Brain (organoid and tissue), 16 donors: ENCODE measurements at places on chromosomes 12 and 14.

- peak; percentile 80 for DNase-seq
Observed at GRCh38 chr14:21070083-21070609, at the start of gene ARHGEF40. Gene ARHGEF40, plus strand, starts transcription at chr14:21070304. Its CDS starts 93 bp downstream, at chr14:21070397.

GRCh38 chr14:52399921-52400595 lies 85.9 kb downstream of the PTGER2 start:
- DNase-seq, result no peak

- DNase-seq, result peak; percentile 18
Observed at GRCh38 chr12:80356097-80356496, 87.9 kb upstream of the PTPRQ start.

GRCh38 chr12:102026728-102027127 lies 35.1 kb downstream of the WASHC3 start:
- no peak for DNase-seq

DNA sequence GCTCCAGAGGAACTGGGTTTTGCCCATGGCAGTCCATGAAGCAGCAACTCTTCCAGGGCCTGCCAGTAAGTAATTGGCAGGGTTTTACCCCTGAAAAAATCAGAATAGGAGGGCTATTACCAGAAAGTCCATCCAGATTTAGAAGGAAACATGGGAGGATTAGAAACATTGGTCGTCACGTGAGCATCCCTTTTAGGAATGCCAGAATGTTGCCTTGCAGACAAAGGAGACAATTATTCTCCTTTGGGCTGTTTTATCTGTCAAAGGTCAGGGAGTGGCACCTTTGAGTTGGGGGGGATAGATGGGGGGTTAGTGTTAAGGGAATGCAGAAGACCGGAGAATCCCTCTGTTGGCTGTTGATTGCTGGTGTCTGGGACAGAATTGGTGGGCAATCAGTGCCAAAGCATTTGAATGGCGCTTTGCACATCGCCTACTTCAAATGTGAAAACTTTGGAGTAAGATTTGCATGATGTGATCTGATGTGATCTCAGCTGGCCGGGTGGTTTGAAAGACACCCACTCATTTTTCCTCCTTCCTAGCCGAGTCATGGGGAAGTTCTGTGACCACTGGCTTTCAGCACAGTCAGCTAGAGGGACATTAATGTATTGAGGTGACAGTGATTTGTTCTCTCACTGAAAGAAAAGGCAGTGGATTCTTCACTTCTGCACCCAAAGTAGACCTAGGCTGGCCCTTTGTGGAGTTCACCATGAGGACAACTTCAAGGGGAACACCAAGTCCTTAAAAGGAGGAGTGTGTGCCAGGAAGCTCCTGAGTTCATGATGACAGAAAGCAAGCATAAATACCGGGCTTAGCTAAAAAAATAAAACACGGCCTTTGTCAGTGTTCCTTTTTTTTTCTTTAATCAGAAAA lies 31.4 kb downstream of the FLVCR2 start:
- no peak for DNase-seq

DNA sequence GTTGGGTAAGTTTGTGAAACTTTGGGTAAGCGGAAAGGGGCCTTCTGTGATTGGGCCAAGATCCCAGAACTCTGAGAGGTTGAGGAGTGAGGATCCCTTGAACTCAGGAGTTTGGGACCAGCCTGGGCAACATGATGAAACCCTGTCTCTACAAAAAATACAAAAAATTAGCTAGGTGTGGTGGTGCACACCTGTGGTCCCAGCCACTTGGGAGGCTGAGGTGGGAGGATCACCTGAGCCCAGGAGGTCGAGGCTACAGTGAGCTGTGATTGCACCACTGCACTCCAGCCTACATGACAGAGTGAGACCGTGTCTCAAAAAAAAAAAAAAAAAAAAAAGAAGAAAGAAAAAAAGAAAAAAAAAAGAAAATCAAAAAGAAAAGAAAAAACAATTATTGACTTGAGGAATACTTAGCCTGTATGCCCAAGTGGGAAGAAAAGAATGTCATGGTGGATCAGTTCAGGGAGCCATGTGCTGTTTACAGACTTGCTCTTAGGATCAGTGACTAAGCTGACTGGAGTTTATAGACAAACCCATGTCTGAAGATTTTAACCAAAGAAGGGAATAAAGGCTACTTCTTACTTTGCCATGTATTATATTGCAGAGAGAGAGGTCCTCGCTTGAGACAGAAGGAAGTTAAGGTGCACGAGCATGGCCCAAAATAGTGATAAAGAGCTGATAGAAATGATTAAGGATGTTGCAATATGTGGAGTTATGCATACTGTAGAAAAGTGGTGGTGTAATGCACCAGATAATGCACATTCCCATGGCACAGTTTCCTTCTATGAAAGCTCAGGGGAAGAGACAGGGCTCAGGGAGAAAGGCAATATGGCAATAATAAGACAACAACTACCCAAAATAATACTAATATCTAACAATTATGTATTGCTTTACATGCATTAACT lies 881 bp downstream of the HSD17B6 start:
- no peak for DNase-seq

- peak; percentile 92 for DNase-seq
Observed at GRCh38 chr12:29783773-29784666, at the start of gene TMTC1. Gene TMTC1, minus strand, starts transcription at chr12:29783942. Its CDS starts 191 bp downstream, at chr12:29783751.

- DNase-seq, result no peak
Observed at GRCh38 chr14:35304812-35305462, 12.8 kb downstream of the PSMA6 start.

DNA sequence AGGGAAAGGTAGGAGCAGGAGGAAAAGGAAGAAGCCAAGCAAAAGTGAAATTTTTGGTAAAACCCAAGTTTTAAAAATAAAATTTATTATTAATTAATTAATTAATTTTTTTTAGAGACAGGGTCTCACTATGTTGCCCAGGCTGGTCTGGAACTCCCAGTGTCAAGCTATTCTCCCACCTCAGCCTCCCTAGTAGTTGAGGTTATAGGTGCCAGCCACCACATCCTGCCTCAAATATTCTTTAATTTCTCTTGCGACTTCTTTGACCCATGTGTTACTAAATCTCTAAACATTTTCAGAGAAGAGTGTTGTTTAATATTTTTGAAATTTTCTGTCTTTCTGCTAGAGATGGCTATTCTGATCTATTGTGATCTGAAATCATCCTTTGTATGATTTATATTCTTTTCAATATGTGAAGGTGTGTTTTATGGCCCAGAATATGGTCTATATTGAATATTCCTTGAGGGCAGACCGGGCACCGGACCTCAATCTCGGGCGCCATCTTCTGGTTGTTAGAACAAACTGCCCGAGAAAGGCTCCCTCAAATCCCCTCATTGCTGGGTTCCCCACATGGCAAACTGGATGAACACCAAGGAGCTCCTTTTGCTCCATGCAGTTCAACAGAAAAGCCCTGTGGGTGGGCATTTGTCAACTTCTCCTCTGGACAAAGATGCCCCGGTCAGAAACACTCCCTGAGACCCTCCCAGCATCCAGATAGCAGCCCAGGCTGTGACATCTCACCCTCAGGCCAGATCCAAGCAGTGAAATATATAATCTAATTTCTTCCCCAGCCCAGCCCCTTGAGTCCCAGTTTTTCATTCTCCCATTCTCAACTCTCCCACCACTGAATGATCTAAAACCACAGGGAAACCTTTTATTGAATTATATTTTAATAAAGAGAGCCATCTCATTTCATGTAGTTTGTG lies 110.5 kb downstream of the ASCL4 start:
- DNase-seq, result peak; percentile 88

DNA sequence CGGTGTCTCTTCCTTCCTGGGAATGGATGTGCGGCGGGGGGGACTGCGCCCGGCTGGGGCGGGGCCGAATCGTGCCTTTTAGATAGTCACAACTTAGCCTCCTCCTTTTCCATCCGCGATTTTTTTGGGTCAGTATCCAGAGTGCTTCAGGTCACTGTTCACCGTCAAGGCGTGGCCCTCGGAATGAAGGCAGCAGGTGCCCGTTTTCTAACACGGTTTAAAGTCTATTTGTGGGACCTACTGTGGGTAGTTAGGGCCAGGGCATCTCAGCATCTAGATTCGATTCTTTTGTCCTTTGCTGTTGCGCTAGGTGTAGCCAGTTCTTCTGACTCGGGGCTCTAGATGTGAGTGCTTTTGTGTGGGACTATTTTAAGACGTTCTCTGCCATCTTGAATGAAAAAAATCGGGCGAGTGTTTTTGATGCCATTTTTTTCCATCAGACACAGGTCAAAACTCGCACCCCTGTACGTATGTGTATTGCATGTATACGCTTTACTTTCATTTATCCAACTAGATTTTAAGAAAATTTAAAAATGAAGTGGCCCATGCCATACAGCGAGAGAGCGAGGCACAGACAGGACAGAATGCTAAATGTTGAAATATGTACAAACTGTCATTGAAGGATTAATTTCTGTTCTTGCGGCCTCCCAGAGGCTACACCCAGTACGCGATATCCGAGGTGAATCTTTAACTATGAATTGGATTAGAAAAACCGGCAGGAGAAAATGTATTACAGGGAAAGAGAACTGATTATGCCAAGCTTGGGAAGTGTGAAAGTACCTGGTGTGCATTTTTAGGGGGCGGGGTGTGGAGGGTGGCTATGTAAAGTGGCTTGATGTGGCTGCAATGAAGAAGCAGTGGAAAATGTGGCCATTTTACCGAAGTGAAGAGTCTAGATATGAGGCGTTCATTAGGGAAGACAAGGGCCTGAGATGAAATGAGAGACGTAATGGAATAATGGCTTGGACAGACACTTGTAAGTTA lies 835 bp downstream of the VEZT start:
- peak; percentile 86 for DNase-seq

DNA sequence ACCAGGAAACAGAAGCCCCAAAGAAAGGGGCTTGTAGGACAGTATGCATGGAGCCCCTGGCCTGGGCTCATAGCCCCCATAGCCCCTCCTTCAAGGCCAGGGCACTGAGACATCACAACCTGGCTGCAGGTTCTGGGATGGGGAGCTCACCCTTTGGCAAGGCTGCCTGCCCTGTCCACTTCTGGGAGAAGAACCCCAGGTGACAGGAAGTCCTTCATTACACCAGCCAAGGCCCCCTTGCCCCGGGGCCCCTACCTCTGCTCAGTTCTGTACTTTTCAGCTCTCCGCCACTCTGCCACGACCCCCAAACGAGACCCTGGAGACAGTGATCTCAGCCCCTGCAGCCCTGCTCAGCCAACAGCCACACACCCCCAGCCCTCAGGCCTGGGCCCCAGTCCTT lies 223.2 kb upstream of the RTL1 start:
- no peak for DNase-seq

- DNase-seq, result no peak
Observed at GRCh38 chr12:109763201-109763841, 49.7 kb downstream of the FAM222A start.

DNA sequence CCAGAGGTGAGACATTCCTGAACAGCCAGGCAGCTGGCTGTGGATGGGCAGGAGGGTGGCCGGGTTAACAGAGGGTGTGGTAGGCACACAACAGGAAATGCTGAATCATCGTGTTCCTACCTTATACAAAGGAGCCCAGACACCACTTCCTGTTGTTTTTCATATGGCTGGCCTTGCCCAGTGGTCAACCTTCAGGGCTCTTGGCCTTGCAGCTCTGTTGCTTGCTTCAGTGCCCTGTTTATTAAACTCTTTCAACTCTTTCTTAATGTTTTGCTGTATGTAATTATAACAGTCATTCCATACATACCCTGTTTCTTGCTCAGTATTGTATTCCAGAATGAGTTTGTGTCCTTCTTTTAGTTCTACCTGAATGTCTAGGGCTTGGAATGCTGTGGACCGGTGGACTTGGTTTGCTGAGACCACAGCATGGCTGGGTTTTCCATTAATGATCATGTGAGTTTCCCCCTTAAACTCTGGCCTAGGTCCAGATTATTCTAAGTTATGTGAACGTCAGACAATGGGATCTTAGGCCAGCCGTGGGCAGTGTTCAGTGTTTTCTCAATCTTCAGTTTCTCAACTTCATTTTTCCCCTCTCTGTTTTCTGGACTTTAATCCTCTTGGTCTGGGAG lies 11.9 kb downstream of the CFAP54 start:
- no peak for DNase-seq

- peak; percentile 59 for DNase-seq
Observed at GRCh38 chr14:54366736-54367735, 29.8 kb upstream of the CDKN3 start.

DNA sequence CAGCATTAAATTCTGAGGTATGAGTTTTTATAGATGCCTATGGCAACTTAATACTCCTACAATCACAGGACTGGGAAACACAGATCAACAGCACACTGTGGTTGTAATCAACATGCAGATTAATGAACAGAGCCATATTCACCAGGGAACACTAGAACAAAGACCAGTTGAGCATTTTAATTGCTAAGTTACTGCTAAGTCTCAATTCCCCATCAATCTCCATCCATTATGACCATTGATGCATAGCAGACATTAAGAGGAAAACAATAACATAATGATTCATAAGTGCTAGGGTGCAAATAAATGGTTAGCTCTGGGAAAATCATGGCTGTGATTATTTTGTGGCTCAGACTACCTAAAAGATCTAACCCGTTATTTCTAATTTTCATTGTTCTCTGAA lies 505.6 kb downstream of the TRHDE start:
- DNase-seq, result peak; percentile 21

- DNase-seq, result no peak
Observed at GRCh38 chr12:130245251-130245650, 83.0 kb downstream of the FZD10 start.

DNA sequence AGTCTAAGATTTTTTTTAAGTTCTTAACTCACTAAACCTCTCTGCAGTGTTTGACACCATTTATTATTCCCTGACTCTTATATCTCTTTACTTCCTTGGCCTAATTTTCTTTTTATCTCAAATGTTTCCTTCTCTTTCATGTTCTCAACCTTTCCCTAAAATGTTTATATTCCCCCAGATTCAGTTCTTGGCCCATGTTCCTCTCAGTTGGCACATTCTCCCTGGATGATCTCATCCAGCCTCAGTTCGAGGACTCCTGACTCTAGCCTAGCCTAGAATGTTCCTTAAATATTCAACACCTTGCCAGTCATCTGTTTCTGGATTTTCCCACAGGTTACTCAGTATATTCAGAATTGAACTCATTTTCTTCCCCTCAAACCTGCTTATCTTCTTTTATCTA lies 81.3 kb downstream of the SCN8A start:
- DNase-seq, result no peak

DNA sequence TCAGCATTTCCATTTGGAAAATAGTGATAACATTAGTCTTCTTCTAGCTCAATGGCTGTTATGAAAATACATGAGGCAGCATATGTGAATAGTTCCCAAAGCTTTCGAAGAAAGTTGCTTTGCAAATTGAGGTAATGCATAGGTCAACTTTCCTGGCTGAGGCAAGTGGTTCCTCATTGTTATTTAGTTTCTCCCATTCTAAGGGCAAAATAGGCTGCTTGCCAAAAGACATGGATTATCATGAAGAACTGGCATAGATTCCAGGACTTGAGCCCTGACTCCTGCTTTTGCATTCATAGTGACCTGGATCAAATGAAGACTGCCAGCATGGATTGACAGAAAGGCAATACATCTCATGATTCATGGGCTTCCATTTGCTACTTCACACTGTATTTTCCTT lies 35.7 kb downstream of the LRFN5 start:
- peak; percentile 54 for DNase-seq

GRCh38 chr12:79012636-79013035 lies 148.1 kb downstream of the SYT1 start:
- no peak for DNase-seq

DNA sequence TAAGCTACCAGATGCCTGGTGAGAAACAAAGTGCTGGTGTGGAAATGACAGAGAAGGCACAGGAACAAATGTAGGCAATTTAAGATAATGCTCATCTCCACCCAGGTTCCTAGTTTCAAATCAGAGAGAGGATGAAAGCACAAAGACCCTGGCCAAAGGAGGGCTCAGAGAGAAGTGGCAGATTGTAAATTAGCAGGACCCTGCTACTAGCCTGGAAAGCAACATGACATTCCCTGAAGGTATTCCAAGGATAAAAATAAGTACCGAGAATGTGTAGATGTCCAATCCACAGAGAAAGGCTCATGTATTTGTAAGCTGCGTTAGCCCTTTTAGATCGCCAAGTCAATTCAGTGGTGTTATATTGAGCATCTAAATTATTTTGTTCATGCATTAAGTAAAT lies 324.0 kb downstream of the TMEM117 start:
- DNase-seq, result peak; percentile 26
